GM12864 (cell line): ENCODE measurements at places on chromosomes 4 and X.

DNA sequence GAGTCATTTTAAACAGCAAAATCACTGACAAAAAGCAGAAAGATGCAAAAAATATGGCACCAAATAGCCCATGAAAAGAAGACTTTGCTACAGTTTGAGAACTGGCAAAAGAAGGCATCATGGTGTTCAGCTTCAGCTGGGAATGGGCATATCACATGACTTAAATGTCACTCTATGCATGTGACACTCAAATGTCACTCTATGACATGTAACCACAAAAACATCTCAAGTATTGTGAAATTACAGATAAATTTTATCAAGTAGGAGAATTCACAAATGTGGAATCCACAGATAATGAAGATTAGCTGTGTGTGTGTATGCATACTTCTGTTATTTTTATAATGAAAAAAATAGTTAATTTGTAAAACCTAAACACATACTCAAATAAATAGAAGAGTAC, 81.9 kb downstream of the ATP10D start:
- DNase-seq: no peak

GRCh38 chr4:45036677-45037076, 310.3 kb upstream of the GNPDA2 start:
- DNase-seq: no peak

DNA sequence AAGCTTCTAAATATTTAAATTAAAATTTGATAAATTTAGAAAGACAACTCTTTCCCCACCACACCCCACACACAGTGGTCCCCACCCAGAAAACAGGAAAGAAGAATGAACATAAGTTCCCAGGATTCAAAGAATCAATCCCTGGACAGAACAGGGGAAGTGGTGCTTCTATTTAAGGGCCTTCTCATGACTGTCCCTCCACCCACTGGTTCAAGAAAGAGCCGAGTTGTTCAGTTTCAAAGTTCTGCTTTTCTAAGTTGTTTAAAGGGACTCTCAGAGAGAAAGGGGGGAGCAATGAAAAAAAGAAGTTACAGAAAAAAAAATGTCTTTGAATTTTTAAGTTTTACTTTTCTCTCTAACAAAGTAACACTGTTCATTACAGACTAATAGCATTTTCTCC, 195.8 kb downstream of the PDGFC start:
- DNase-seq: no peak

DNA sequence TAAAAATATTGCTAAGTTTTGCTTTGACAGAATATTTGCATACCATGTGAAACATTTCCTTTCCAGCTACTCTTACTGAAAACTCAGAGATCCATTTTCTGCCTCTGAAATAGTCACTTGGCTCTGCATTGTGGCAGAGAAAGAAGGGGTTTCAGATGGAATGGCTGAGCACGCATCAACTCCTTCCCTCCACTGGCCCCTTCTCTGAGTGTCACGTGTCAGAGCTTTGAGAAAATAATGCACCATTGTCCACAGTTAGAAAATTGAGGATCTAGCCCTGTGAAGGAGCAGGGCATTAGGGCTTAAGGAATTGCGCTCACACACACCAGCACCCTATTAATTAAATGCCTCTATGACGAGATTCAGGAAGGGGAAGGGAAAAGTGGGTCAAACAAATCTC, 78.8 kb upstream of the FAT4 start:
- no peak for DNase-seq

DNA sequence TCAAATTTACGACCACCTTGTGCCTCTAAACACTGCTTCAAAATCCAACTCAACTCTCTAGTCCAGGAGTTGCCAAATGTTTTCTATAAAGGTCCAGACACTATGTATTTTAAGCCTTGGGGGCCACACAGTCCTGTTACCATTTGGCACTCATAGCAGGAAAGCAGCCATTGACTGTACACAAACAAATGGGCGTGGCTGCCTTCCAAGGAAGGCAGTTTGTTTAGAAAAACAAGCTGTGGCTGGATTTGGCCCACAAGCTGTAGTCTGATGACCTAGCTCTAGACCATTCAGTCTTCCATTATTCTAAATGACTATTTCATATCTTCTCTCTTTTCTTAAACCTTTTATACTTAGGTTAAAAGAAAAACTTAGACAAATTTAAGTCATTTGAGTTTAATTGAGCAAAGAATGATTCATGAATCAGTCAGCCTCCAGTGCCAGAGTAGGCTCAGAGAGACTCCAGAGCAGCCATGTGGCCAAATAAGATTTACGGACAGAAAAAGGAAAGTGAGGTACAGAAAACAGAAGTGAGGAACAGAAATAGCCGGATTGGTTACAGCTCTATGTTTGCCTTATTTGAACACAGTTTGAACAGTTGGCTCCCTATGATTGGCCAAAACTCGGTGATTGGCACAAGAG, 825.8 kb upstream of the LCORL start:
- DNase-seq: no peak

DNA sequence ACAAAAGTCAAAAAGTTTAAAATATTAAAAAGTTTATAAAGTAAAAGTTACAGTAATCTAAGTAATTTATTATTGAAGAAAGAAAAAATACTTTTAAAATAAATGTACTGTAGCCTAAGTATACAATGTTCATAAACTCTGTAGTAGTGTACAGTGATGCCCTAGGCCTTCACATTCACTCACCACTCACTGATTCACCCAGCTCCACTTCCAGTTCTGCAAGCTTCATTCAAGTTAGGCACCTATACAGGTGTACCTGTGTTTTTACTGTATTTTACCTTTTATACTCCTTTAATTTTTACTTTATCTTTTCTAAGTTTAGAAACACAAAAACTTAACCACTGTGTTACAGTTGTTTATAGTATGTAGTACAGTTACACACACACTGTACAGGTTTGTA, 40.1 kb upstream of the AGA start:
- no peak for DNase-seq

DNA sequence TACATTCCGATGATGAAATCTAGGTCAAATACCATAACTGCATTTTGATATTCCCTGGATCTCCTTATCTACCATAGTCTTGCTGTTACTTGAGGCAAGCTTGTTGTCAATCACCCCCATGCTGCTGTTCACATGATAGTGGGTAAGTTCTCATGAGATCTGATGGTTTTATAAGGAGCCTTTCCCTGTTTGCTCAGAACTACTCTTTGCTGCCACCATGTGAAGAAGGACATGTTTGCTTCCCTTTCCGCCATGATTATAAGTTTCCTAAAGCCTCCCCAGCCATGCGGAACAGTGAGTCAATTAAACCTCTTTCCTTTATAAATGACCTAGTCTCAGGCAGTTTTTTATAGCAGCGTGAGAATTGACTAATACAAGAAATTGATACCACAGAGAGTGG, 432.0 kb downstream of the GLUD2 start:
- DNase-seq: no peak

GRCh38 chr4:77201857-77202256, 44.9 kb downstream of the CCNG2 start:
- DNase-seq: no peak

GRCh38 chr4:39933671-39934590, 43.8 kb downstream of the PDS5A start:
- DNase-seq: no peak

DNA sequence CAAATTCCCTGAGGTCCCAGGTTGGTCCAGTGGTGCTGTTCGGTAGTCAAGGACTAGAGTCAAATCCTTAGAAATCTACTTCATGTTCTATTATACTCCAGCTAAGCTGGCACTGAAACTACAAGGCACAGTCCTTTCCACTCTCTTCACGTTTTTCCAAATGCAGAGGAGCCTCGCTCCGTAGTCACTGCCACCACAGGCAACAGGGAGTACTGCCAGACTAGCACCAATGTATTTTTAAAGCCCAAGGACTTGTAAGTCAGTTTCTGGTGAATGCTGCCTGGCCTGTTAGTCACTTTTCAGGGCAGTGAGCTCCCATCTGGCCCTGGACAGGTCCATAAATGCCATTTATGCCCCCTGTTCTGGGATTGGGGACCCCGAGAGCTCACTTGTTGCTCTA, 323.5 kb downstream of the FAM47A start:
- no peak for DNase-seq

DNA sequence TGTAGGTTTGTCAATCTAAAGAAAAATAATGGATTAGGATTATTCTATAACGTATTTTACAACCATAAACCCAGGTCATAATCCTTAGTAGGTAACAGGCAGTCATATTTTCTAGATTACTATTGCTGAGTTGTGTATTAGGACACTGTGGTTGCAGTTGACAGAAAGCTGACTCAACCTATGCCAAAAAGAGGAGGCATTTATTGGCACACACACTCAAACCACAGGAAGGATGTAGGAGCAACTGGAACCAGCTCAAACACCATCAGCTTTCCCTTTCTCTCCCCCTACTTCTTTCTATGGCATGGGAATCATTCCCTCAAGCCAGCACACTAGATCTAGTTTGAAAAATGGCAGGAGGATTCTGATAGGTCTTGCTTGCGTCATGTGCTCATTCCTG, 136.4 kb upstream of the FAM9C start:
- DNase-seq: no peak

- no peak for DNase-seq
Observed at GRCh38 chr4:99630857-99631360, 26.7 kb downstream of the C4orf54 start.

- no peak for DNase-seq
Observed at GRCh38 chrX:13077168-13077567, 32.7 kb upstream of the FAM9C start.

GRCh38 chr4:37641352-37641751, 44.8 kb downstream of the RELL1 start:
- no peak for DNase-seq

- DNase-seq: no peak
Observed at GRCh38 chrX:17242470-17242869, 132.5 kb upstream of the NHS start.

- DNase-seq: no peak
Observed at GRCh38 chr4:54400802-54401201, 171.7 kb downstream of the PDGFRA start.

GRCh38 chrX:115894087-115894486, 276.5 kb upstream of the AGTR2 start:
- no peak for DNase-seq
